ENCODE measurements at places on chromosomes 1 and 21.

- DNase-seq, result no peak
These were observed 42.0 kb upstream of the FOXO6 start for GRCh38 chr1:41319106-41319755.

GRCh38 chr1:76068953-76069561 is 5.5 kb upstream of the ST6GALNAC3 start:
- DNase-seq, result no peak

DNA sequence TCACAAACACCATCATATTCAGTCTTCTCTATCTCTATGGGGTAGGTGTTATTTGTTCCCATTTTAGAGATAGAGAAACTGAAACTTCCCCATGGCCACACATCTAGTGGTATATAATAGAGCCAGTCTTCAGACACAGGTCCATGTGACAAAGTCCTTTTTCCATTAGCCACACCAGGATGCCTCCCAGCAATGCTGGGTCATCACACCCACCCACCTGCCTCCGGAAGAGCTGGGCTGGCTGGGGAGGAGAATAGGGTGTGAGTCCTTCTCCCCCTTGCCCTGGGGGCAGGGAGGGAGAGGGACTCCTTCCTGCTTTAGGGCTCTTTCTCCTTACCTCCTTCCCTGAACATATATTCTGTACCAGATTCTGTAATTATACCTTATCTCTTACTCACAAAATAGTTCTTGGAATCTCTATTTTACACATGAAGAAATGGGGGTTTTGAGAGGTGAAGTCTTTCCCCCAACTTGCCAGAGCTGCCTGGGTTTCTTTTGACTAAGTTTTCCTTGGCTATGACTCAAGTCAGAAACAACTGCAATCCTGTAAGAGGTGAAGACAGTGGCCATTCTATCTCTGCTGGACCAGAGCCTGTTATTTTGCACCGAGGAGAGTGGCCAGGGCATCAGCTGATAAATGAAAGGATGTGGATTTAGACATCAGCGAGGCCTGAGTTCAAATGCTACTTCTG is 30.0 kb downstream of the SOX13 start:
- no peak for DNase-seq

GRCh38 chr1:9841460-9841859 is 17.7 kb upstream of the CLSTN1 start:
- no peak for DNase-seq

GRCh38 chr21:38297194-38297631 is 40.4 kb downstream of the KCNJ15 start:
- DNase-seq, result no peak

- peak; percentile 73 for DNase-seq
These were observed 730 bp upstream of the PHF13 start for GRCh38 chr1:6612641-6613360.

DNA sequence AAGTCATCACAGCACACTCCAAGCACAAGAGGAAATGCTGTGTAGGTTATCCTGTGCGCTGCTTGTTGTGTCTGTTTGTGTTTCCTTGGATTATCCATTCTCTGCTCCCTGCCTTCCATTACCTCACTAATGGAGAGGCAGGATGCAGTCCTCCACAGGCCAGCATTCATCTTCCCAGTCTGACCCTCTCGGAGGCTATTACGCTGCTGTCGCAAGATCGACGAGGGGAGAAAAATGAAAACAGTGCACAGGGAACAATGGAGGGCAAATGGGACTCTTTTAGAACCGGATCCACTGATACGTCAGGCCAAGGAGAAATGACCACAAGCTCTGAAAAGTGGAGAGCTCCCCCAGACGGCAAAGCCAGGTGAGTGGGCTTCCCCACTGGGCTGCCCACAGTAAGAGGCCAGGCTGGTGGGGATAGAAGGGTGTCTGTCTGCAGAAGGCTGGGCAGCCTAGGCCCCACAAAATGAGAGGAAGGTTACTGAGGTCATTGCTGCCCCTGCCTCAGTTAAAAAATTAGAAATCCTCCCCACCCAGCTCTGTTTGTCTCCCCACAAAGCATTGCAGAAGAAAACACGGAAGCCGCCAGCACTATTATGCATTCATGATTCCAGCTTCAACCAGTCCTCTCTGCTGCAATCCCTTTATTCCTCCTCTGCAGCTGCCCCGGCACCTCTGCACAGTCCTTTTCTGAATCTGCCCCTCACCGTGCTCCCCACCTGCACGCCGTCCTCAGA is 21.7 kb downstream of the LRRN2 start:
- no peak for DNase-seq

GRCh38 chr1:62364721-62365120 is 45.5 kb upstream of the KANK4 start:
- no peak for DNase-seq

- no peak for DNase-seq
These were observed 157.5 kb upstream of the FGGY start for GRCh38 chr1:59139396-59139795.
